ENCODE measurements at places on chromosomes 3 and 15.

DNA sequence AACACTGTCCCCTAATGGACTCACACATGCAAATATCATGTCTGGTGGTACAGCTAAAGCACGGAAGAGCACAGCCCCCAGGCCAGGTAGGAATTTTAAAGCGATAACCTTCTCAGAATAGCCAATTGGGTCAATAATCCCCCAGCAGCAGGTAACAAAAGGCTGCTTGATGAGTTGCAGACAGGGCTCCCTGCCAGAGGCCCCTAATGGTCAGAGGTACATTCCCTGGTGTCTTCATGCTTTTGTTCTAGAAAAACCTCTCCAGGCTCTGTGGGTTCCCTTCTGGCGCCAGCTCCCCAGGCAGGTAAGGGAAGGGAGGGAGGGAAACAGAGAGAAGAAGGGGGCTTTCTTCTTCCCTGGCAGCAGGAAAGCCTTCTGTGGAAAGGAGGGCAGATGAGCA is 43.4 kb upstream of the PRTG start:
- no peak overlapping the region for H3K4me3 ChIP-seq
- no peaks in the 10 kb centered on the region for H3K36me3 ChIP-seq
- H3K4me1 ChIP-seq: peaks cover 11% of the 10 kb centered on the region
- H3K27ac ChIP-seq: no peak overlapping the region

DNA sequence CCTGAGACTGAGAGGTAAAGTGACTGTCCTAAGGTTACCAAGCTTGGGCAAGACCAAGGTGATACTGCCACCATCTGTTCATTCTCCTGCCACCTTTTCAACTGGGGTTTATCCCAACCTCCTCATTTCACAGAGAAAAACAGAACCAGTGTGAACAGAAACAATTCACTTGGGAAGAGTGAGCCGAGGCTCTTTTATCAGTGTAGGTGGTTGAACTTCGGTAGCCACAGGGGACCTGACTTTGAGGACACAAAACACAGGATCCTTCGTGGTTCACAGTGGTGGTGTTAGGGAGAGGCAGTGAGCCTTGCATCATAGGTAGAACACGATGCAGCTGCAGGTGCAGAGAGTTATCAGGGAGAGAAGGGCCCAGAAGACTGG is 72.8 kb upstream of the ICE2 start:
- H3K27me3 ChIP-seq: no peaks in the 10 kb centered on the region
- H3K4me1 ChIP-seq: no peaks in the 10 kb centered on the region
- H3K4me3 ChIP-seq: no peak overlapping the region

DNA sequence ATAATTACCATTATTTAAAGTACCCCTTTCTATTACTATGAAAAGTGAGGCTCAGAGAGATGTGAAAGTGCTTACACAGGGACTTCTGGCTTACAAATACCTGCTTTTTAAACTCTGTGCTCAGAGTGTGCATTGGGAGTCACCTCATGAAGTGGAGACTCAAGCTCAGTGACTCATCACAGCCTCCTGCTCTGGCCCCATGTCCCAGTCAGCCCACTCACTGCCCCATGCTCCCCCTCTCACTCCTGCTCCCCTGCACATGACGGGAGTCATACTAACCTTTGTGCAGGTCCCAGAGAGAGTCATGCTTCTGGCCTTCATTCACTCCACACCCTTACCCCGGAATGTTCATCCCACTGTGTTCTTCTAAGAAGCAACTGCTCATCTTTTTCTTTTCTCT is 20.2 kb downstream of the CCR1 start:
- no peaks in the 10 kb centered on the region for H3K27me3 ChIP-seq

DNA sequence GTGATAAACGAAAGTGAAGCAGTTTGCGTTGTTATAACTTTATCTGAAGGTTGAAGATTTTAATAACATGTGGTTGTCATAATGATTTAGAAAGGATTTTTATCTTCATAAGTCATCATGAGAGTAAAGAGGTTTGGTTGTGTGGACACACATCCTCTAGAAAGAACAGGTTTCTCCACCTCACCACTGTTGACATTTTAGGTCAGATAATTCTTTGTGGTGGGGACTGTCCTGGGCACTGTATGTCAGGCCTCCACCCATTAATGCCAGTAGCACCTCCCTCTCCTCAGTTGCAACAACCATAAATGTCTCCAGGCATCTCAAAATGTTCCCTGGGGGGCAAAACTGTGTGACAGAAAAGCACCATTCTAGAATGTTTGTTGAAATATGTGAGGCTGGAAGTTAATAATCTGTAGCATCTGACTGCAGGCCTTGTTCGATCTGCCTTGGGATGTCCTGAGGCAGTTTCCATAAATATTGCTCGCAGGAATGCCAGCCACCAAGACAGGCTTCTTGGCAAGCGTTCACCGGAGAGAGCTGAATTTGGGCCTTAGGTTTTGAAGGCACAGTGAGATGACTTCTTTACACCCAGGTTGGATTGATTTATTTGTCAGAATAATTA is 100.1 kb downstream of the ADAMTSL3 start:
- no peak overlapping the region for H3K4me3 ChIP-seq
- no peak for DNase-seq
- H3K27me3 ChIP-seq: no peaks in the 10 kb centered on the region

DNA sequence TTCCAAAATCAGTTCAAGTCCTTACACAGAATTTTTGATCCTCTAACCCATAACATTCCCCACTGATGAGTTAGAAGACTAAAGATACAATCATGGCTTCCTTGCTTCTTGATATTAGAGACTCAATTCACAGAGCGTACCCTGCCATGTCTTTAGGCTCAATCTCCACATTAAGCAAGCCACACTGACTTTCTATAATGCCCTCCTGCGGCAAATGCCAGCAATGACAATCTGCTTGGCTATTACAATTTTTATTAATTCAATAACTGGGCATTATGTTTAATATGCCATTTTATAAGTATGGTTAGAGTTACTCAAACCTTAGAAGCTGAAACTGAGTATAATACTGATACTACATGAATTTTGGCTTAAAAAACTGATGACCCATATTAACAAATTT is 479.7 kb upstream of the NR2F2 start:
- H3K4me1 ChIP-seq: no peaks in the 10 kb centered on the region
- no peak overlapping the region for H3K27ac ChIP-seq
- H3K27me3 ChIP-seq: no peaks in the 10 kb centered on the region
- H3K4me3 ChIP-seq: no peak overlapping the region
- DNase-seq: no peak

DNA sequence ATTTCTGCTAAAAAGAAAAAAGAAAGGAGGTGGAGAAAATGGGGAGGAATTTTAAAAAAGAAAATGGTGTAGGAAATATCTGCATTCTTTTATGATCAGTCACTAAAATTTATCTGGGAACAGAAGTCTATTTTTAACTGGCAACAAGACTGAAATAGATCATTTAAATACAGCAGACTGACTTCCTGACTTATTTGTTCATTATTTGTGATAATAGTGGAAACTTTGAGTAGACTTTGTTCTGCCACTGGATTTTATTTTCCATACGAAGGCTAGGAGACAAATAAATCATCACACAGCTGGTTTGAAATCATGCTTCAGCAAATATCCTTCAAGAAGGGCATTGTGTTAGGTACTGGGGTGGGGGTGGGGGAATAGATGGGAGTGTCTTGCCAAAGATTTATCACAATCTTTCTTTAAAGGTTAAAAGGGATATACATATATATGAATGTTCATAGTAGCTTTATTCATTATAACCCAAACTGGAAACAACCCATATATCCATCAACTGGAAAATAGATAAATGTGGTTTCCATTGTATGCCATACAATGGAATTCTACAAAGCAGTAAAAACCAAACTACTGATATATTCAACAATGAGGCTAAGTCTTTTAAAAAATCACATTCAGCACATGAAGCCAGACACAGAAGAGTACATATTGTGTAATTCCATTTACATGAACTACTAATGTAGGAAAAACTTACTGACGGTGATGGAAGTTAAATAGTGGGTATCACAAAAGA is 4.7 kb upstream of the CLASP2 start:
- H3K27me3 ChIP-seq: no peaks in the 10 kb centered on the region
- H3K27ac ChIP-seq: no peak overlapping the region
- no peaks in the 10 kb centered on the region for H3K36me3 ChIP-seq

DNA sequence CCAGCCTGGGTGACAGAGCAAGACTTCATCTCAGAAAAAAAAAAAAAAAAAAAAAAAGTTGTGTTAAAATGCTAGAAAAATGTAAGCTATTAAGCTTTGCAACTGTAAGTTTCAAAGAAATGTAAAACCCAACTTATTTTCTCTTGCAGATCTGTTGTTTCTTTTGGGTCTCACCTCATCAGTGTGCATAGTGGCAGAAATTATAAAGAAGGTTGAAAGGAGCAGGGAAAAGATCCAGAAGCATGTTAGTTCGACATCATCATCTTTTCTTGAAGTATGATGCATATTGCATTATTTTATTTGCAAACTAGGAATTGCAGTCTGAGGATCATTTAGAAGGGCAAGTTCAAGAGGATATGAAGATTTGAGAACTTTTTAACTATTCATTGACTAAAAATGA is 25.6 kb downstream of the ASTE1 start:
- H3K4me1 ChIP-seq: no peaks in the 10 kb centered on the region
- H3K36me3 ChIP-seq: peaks cover 30% of the 10 kb centered on the region
- H3K4me3 ChIP-seq: no peak overlapping the region
- H3K27ac ChIP-seq: no peak overlapping the region
- no peaks in the 10 kb centered on the region for H3K27me3 ChIP-seq

GRCh38 chr3:133831966-133832801 is 26.6 kb downstream of the SRPRB start:
- no peak overlapping the region for H3K27ac ChIP-seq
- no peak overlapping the region for H3K4me3 ChIP-seq
- no peaks in the 10 kb centered on the region for H3K36me3 ChIP-seq
- no peaks in the 10 kb centered on the region for H3K4me1 ChIP-seq
- no peak for DNase-seq

DNA sequence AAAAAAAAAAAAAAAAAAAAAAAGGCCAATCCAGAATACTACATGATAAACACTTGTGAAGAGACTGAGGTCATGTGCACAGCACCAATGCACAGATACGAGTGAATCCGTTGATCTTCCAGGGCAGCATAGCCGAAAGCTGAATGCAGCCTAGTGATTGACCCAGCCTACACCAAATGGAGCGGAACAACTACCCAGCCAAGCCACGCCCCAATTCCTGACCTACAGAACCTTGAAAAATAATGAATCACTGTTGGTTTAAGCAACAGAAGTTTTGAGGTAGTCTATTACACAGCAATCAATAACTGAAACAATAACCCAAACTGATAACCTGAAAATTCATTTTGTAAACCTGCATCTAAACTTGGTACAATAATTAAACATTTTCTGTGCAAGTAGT is 361.0 kb downstream of the FHIT start:
- no peaks in the 10 kb centered on the region for H3K4me1 ChIP-seq
- H3K36me3 ChIP-seq: no peaks in the 10 kb centered on the region
- H3K4me3 ChIP-seq: no peak overlapping the region
- H3K27ac ChIP-seq: no peak overlapping the region
- no peaks in the 10 kb centered on the region for H3K27me3 ChIP-seq
- no peak for DNase-seq

GRCh38 chr3:167467848-167468611 is 5.8 kb downstream of the SERPINI2 start:
- no peak overlapping the region for H3K4me3 ChIP-seq
- H3K27ac ChIP-seq: no peak overlapping the region
- no peaks in the 10 kb centered on the region for H3K4me1 ChIP-seq
- H3K36me3 ChIP-seq: no peaks in the 10 kb centered on the region

DNA sequence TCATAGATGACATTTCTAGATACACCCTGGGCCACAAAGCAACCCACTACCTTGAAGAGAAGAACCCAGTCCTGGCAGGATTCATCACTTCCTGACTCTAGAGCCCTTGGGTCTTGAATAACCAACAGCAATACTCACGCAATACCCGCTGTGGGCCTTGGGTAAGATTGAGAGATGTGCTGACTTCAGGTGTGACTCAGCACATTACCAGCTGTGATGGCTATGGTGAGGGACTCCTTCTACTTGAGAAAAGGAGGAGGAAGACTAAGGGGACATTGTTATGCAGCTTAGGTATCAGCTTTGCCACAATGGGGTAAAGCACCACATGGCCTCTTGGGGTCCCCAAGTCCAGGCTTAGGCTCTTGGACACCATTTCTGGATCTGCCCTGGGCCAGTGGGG is 14.9 kb downstream of the C3orf33 start:
- no peak for DNase-seq
- no peak overlapping the region for H3K4me3 ChIP-seq
- H3K27me3 ChIP-seq: no peaks in the 10 kb centered on the region
- H3K27ac ChIP-seq: no peak overlapping the region
- H3K4me1 ChIP-seq: peaks cover 3% of the 10 kb centered on the region
- peaks cover 17% of the 10 kb centered on the region for H3K36me3 ChIP-seq

GRCh38 chr3:16402451-16402850 is 111.0 kb downstream of the RFTN1 start:
- no peaks in the 10 kb centered on the region for H3K4me1 ChIP-seq
- no peak overlapping the region for H3K27ac ChIP-seq
- no peaks in the 10 kb centered on the region for H3K27me3 ChIP-seq

GRCh38 chr15:26628879-26629529 is 143.9 kb downstream of the GABRB3 start:
- no peak overlapping the region for H3K4me3 ChIP-seq
- no peaks in the 10 kb centered on the region for H3K4me1 ChIP-seq
- DNase-seq: peak; percentile 61
- no peaks in the 10 kb centered on the region for H3K36me3 ChIP-seq

- H3K27me3 ChIP-seq: peaks cover 86% of the 10 kb centered on the region
- H3K27ac ChIP-seq: no peak overlapping the region
- no peaks in the 10 kb centered on the region for H3K36me3 ChIP-seq
- no peak overlapping the region for H3K4me3 ChIP-seq
- DNase-seq: no peak
These were observed 858 bp downstream of the NTRK3 start for GRCh38 chr15:88255484-88256278.

- H3K4me3 ChIP-seq: no peak overlapping the region
- no peaks in the 10 kb centered on the region for H3K36me3 ChIP-seq
- no peaks in the 10 kb centered on the region for H3K27me3 ChIP-seq
- no peaks in the 10 kb centered on the region for H3K4me1 ChIP-seq
- H3K27ac ChIP-seq: no peak overlapping the region
These were observed 142.1 kb upstream of the CHRM5 start for GRCh38 chr15:33826201-33826600.

DNA sequence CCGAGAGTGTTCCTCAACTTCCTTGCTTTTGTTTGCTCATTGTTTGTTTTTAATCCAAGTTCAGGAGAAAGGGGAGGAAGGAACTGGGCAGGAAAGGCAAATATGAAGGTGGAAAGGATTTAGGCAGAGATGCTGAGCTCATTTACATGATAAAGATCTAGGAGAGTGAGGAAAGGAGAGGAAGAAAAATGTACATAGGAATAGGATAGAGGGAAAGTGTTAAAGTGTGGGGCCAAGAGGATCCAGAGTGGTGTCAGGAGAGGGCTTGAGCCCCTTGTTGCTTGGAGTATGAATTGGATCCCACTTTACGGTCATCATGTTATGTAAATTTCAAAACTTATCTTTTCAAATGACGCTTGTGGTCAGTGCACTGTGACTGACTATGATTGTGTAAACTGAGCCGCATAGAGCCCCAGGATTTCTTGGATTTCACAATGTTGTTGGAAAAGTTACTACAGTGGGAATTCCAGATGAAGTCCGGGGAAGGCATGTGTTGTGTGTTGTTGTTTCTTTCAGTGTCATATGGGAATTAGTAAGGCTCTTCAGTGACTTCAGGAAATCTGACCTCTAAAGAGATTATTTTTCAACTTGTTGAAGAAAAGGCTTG is 15.0 kb upstream of the PLD1 start:
- no peaks in the 10 kb centered on the region for H3K27me3 ChIP-seq
- no peak overlapping the region for H3K27ac ChIP-seq
- DNase-seq: no peak
- no peak overlapping the region for H3K4me3 ChIP-seq

- H3K4me3 ChIP-seq: no peak overlapping the region
- no peak for DNase-seq
- H3K36me3 ChIP-seq: no peaks in the 10 kb centered on the region
- H3K27me3 ChIP-seq: no peaks in the 10 kb centered on the region
- no peaks in the 10 kb centered on the region for H3K4me1 ChIP-seq
These were observed 20.7 kb upstream of the RPP14 start for GRCh38 chr3:58285334-58285733.

All from common myeloid progenitor, CD34-positive (primary cell).